M059J (cell line): ENCODE measurements at places on chromosomes 3 and 15.

DNA sequence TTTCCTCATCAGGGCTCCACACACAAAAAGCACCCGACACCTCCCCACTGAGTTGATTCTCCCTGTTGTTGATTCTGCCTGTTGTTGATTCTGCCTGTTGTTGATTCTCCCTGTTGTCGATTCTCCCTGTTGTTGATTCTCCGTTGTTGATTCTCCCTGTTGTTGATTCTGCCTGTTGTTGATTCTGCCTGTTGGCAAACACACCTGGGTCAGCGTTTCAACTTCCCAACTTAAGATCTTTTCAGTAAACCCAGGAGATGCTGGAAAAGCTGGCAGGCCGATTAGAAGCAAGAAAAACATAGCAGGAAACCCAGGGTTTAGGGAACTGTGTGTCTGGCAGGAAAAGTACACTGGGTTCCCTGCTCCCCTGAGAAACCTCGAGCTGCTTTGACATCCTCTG, 47.9 kb downstream of the TNK2 start:
- DNase-seq: no peak

- DNase-seq: no peak
Observed at GRCh38 chr3:143855183-143855582, 6.9 kb upstream of the SLC9A9 start.

- DNase-seq: no peak
Observed at GRCh38 chr15:66961901-66962300, 103.5 kb upstream of the SMAD3 start.

DNA sequence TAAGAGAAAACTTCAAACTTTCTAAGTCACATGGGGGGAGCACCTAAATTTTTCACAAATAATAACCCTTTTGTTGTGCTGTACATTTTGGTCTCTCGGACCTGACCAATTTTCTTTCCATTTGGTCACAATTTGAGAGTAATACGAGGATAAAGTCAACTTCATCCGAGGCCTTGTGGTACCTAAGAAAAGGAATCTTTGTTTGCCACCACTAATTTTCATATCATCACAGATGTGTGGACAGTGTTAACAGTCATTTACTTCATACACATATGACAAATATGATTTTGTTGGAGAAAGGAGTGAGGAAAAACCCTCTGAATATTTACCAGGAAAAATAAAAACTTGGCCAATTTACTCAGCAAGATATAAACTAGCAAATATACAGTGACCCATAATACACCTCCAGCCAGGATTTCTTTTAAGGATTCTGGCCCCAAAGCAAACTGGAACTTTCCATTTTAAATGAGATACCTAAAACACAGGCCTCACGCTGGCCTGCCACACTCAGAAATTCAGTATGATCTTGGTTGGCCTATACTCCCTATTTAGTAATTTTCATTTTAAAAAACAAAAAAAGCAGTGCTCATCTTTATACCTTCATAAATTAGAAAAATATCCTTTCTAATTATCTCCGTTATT, 40.7 kb downstream of the VGLL4 start:
- no peak for DNase-seq
